BJ (cell line): ENCODE measurements at places on chromosomes 4 and X. TPM values are rescaled to one million over a fixed set of nuclear protein-coding genes. Genes with fewer than 3 reads are reported as not detected.

DNA sequence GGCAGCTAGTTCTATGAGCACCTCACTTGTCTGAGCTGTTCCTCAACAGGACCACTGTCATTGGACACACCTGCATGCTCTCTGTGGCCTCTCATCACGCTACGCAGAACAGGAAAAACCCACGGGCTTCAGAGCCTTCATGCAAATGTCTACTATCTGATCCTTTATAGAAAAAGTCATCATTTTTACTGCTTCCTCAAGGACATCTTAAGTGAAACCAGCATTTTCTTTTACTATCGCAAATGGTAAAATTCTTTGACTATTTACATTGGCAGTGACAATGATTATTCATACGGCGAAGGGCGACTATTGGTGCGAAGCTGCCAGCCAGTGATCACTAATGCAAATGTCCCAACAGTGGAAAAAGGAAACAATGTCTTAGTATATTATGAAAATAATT, 147.0 kb downstream of the AFAP1 start:
- DNase-seq: no peak

DNA sequence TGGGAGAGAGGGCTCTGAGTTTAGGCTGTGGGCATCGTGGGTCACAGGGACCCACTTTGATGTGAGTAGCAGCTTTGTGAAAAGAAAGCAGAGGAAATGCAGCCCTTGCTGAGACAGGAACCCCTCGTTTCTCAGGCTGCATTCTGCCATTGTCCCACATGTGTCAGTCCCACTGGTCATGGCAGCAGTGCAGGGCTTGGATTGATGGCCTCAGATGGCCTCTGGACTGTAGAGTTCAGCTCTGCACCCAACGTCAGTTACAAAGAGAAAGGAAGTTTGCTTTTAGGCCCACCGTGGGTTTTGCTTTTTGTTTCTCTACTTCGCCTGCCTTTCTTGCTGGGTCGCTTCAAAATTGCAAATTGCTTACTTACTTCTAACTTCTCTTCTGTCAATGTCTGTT, 248.3 kb upstream of the KLF3 start:
- DNase-seq: no peak

DNA sequence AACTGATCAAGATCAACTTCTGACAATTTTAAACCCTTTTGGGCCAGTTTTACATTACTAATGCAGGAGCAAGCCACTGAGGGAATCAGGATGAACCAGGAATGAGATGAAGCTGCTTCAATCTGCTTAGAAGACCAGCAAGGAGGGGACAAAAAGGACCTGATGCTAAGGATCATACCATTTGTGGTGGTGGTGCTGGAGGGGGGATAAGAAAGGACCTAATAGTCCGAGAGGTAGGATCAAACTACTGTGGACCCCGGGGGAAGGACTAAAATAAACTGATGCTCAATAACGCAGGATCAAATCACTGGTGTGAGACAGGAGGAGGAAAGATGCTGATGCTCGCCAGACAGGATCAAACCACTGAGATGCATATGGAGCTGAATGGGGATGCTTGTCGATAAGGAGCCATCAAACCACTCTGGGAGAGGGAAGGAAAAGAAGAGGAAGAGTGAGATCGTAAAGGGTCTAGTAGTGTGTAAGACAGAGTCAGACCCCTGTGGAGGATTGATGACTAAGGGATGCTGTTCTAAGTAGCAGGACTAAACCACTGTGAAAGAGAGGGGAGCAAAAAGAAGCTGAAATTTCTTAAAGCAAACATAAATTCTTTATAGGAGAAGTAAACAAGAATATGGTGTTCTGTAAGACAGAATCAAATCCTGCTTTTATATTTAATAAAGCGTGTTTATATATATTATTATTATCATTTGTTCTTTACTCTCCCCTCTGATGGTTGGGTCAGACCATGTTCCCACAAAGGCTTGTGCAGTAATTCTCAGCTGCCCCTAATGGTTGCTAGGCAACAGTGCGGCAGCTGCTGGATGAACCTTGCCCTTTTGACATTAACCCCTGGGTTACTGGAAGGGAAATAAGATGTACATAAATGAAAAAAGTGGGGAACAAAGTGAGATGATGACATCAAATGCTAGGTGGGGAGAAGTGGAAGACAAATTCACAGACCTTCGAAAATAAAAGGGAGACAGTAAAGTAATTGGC, 432.5 kb upstream of the FGF16 start:
- DNase-seq: no peak

DNA sequence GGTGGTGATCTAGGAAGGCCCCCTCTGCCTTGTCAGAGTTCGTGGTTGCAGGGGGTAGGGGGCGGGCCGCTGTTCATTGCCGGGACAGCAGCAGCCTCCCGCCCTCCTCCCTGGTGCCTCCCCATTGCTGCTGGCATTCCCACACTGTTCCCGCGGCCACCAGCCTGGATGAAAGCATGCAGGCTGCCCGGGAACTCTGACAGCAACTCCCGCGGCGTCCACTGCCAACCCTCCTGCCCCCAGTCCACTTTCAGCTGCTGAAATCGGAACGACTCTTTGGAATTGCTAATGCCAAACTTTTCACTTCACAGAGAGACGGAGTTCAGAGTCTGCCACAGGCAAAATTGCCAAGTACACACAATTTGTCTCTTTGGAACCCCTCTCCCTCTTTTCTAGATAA, 121.9 kb downstream of the BEND2 start:
- no peak for DNase-seq

GRCh38 chr4:166594326-166594946, 639.9 kb downstream of the SPOCK3 start:
- DNase-seq: no peak

DNA sequence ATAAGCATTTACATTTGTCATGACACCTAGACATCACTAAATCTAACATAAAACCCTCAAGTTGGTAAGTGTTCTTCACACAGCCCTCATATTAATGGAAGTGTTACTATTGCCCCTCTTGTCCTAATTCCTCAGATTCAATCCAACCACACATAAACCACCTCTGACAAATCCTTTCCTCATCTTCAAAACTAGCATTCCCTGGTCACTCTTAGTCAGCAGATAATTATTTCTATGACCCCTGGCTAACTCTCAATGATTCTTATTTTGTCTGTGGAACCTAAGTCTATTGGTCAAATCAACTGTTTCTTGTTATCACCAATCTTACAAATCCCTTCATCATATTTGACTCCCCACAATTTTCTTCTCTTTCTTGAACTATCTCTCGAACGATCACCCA, 168.6 kb downstream of the PPP3CA start:
- DNase-seq: no peak

DNA sequence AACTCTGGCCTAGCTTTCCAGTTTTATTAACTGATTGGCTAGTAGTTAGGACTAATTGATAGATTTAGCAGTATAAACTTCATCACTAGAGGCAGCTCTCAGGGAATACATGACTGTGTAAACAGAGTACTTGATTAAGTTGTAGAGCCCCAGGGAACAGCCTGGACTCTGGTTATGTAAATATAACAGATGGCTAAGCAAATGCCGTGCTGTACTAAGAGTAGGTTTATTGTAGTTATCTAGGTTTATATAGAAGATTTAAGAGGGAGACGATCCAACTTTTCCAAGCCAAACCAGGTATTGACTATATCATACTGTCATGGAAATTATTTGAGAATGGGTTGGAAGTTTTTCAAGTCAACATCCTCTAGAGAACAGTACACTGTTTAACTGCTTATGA, 463.4 kb upstream of the GRID2 start:
- DNase-seq: no peak

DNA sequence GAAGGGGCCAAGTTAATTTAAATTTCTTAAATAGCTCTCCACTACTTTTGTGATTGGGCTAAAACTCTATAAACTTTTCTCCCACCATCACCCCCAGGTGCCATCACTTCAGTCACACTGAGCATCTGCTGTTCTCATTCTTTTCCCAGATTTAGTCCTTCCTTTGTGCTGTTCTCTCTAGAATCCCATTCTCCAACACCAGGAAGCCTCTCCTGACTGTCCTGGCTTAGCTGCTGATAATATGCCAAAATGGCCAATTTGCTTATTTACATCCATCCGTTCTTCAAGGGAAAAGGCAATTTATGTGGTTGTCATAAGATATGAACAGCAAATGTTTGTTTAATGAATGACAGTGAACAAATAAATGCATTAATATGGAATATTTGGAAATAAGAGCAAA, 44.1 kb downstream of the FGFBP1 start:
- DNase-seq: no peak

- no peak for DNase-seq
These were observed 100.7 kb upstream of the PGRMC2 start for GRCh38 chr4:128388352-128388630.

DNA sequence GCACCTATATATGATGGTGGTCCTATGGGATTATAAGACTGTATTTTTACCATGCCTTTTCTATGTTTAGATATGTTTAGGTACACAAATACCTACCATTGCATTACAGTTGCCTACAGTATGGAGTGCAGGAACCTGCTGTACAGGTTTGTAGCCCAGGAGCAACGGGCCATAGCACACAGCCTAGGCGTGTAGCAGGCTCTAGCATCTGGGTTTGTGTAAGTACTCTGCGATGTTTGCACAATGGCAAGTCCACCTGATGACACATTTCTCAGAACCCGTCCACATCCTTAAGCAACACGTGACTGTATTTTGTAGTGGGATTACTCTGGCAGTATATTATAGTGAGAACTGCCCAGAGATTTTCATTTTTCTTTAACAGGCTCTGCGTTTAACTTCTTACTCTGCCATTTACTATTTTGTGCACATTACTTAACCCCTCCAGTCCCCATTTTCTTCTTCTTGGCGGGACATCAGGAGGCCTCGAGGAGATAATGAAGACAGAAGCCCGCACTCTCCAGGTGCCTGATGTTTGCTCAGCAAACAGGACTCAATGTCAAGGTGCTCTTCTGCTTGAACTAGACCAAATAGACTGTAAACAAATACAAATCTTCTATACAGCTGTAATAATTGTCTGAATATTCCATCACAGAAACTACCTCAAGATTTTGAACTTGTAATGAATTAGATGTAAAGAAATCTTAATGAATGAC, 102.0 kb upstream of the PDLIM3 start:
- no peak for DNase-seq

DNA sequence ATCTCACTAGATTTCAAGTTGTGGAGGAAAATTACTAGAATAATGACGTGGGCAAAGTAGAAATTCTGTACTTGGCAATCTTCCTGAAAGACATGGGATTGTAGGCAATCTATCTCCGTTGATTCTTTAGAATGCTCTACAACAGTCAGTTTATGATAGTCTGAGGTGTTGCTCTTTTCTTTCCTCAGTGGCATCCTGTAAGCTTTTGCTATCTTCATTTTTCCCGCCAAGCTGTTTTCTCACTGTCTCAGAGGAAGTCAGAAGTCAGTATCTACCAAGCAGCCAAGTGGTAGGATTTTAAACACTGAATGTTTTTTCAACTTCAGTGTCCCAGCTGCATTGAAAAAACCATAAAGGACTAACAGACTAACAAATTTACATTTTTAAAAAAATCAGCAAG, 23.7 kb downstream of the PCDH7 start:
- DNase-seq: no peak

DNA sequence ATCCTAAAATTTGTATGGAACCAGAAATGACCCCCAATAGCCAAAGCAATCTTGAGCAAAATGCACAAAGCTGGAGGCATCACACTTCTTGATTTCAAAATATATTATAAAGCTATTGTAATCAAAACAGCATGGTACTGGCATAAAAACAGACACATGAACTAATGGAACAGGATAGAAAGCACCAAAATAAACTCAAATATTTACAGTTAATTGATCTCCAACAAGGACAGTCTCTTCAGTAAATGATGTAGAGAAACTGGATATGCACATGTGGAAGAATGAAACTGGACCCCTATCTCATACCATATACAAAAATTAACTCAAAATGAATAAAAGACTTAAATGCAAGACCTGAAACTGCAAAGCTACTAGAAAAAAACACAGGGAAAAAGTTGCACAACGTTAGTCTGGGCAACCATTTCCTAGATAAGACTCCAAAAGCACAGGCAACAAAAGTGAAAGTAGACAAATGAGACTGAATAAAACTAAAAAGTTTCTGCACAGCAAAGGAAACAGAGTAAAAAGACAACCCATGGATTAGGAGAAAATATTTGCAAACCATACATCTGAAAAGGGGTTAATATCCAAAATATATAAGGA, 64.9 kb downstream of the CD99L2 start:
- DNase-seq: no peak

DNA sequence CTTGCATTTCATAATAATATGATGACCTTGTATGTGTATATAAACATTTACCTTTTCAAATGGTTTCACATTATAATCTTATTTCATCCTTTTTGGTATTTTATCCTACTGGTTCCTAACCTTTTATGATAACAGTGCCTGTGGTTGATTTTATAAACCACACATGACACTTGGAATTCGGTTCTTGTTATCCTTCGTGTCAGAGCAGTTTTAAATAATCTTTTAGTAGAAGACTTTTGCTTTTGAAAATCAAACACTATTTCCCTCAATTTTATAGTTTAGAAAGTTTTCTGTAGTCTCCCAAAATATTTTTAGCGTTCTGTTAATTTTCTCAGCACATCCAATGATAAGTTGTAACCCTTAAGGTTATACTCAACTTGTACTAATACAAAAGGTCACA, 676.8 kb downstream of the RAPGEF2 start:
- DNase-seq: no peak

- DNase-seq: no peak
These were observed 37.0 kb downstream of the HTT start for GRCh38 chr4:3111461-3111860.

DNA sequence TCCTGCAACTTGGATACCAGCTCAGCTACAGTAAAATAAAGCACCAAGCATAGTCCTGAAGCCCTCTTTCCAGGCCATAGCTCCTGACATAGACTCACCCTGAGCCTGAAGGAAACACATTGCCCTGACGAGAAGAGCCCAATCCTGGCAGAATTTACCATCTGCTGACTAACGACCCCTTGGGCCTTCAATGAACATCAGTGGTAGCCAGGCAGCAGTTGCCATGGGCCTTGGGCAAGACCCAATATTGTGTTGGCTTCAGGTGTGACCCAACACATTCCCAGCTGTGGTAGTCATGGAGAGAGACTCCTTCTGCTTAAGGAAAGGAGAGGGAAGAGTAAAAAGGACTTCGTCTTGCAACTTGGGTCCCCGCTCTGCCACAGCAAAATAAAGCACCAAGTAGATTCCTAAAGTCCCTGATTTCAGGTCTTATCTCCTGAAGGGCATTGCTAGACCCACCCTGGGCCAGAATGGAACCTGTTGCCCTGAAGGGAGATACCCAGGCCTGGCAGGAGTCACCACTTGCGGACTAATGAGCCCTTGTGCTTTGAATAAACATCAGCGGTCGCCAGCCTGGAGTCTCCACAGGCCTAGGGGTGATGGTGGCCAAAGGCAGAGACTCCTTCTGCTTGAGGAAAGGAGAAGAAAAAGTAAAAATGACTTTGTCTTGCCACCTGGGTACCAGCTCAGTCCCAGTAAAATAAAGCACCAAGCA, 902.6 kb downstream of the C4orf33 start:
- no peak for DNase-seq

GRCh38 chr4:20044502-20044911, 207.2 kb upstream of the SLIT2 start:
- no peak for DNase-seq

- no peak for DNase-seq
These were observed 1727.8 kb downstream of the ARAP2 start for GRCh38 chr4:34516524-34516923.

BGN gene
- polyA plus RNA-seq: 284 and 487 TPM in 2 replicates

REELD1 gene
- polyA plus RNA-seq: not detected in 2 replicates

GABRB1 gene
- not detected in 2 replicates for polyA plus RNA-seq

TIMP1 gene
- polyA plus RNA-seq: 1,766 and 1,870 TPM in 2 replicates
